ENCODE measurements at places on chromosomes 2 and 18. TPM values are rescaled to one million over a fixed set of nuclear protein-coding genes. Genes with fewer than 3 reads are reported as not detected.

The MAP3K19 gene
- not detected for total RNA-seq

DNA sequence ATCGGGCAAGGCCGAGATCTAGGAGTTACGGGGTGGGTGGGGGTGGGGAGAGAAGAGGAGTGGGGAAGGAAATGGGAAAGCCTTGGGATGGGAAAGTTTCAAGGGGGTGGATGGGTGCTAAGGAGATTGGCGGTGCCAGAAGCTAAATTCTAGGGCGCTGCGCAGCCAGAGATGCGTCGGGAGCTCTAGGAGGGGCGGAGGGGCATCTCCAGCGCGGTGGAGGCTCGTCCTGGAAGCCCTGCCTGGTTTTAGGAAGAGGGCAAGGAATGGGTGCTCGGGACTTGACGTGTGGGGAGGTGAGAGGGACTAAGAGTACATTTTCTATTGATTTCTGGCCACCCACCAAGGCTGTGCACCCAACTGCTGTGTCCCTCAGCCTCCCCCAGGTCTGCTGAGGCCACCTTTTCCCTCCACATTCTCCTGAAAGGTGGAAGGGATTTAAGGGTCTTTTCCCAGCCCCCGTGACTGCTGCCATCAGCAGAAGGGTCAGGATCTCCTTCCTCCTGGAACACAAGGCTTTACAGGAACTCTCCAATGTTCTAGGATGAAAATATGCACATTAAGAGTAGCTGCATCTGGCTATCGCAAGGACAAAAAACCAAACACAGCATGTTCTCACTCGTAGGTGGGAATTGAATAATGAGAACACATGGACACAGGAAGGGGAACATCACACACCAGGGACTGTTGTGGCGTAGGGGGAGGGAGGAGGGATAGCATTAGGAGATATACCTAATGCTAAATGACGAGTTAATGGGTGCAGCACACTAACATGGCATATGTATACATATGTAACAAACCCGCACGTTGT lies 1.4 kb downstream of the C2orf72 start:
- no peak for DNase-seq

GRCh38 chr2:102438111-102438510 lies 15.2 kb downstream of the IL18RAP start:
- DNase-seq, result no peak

GRCh38 chr2:233850745-233851144 lies 3.6 kb downstream of the HJURP start:
- no peak for DNase-seq

- peak; percentile 19 for DNase-seq
Observed at GRCh38 chr2:182618672-182619079, 97.4 kb upstream of the DNAJC10 start.

DNA sequence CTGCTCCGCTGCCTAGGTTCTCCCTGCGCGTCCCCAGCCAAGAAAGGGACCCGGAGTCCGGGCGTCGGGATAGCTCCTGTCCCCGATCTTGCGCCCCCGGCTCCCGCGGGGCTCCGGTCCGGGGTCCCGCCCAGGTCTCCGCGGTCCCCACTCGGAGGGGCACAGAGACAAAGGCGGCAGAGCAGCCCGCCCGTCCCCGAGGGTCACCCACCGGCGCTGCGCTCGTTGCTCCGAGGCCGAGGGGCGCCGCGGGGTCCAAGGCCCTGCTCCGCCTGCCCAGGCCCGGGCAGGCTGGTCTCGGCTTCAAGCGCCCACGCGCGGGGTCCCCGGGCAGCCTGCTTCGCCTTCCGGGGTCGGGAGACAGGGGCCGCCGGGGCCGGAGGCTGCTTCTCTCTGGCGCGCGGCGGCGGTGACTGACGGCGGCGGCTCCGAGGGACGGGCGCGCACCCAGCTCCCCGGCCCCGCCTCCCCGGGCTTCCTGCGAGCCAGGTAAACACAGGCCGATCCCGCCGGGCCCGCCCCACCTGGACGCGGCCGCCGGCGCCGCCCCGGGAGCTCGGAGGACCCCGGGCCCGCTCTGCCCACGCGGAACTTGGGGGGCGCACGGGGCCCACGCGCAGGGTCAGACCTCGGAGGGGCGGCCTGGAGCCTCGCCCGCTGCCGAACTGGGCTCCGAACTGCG lies at the start of gene MBP:
MBP (minus strand) TSS at position 415 of the 682 bp plus-strand sequence. CDS start 27,522 bp downstream, outside the sequence.
- DNase-seq, result peak; percentile 21
